ENCODE measurements at places on chromosomes 7 and 10.

DNA sequence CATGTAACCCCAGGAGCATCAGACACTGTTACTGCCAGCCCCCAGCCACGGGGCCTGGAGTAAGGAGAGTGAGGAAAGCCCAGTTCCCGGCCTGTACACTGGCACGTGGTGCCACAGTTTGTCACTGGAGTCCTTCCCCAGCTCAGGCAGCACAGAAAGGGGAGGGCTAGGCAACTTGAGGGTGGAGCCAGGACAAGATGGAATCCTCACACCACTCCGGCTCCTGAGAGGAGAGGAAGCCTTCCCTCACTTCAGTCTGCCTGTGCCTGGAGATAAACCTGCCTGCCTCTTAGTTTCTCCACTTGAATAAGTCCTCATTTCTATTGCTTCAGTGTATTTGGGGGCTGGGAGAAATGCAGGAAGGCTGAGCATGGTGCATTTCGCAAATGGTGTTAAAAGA, 176.0 kb downstream of the KIAA1217 start:
- no peak for DNase-seq

GRCh38 chr10:2541176-2541575, 526.2 kb upstream of the PFKP start:
- no peak for DNase-seq

DNA sequence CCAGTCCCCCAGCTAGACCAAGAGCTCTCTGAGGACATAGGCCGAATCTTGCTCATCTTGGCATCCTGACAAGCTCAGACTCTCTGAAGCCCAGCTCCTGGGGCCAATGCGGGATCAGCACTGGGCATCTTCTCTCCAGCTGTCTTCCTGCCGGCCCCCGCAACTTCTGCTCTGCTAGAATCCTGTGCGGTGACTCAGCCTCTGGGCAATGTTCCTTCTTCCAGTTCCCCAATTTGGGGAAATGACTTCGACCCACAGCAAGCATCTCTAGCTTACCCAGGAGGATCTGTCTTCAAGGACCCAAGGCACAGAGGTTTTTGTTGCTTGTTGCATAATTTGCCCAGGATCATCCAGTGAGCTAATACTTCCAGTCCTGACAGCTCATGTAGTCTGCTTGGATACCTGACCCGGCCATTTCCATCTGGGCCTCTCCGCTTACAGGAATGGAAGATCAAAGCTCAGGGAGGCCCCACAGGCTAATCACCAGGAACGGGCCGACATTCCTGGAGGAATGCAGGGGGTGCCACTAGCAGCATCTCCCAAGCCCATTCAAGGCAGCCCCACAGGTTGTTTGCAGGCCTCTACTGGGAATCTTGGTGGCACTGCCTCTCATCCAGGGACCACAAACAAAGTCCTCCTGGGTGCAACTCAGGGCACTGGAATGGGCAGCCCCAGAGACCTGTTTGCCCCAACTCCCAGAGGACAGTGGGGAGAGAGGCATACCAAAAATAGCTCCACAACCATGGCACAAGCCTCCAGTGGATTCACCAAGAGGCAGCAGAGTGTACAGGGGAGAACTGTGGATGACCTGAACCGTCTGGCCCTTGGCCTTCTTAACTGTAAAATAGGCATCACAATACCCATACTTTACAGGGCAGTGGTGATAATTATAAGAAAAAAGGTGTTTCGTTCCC, 151.9 kb downstream of the NEURL1 start:
- DNase-seq, result peak; percentile 66

DNA sequence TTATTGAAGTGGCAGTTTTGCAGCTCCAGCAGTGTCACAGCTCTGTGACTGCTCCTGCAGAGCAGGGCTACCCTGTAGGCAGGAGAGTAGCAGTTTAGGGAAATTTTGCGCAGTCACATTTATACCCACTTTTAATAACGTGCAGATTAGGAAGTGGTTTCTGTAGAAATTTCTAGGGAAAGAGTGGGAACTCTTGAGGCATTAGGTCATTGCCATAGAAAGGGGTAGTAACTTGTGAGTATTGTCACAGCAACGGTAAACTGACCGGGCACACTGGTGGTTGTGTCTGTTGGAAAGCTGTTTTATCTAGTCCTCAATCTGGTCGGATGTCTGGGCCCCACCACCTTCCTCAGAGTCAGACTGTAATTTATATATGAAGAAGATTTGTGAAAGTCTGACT, 51.9 kb downstream of the CDC14C start:
- DNase-seq, result no peak

- DNase-seq, result no peak
Measured at GRCh38 chr10:18056583-18056982, 83.6 kb upstream of the CACNB2 start.

DNA sequence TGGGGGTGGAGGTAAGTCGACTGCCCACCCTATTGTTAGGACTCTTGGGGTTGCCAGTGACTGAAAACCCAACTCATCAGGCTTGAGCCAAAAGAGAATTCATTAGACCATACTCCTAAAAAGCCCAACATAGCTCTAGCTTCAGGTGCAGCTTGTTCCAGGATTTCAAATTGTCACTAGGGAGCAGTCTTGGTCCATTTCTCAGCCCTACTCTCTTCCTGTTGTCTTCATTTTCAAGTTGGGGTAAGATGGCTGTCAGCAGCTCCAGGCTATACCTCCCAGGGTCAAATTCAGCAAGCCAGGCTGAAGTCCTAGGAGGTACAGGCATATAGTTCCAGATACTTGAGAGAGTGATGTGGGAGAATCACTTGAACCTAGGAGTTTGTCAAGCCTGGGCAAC, 14.9 kb upstream of the COL13A1 start:
- peak; percentile 41 for DNase-seq

DNA sequence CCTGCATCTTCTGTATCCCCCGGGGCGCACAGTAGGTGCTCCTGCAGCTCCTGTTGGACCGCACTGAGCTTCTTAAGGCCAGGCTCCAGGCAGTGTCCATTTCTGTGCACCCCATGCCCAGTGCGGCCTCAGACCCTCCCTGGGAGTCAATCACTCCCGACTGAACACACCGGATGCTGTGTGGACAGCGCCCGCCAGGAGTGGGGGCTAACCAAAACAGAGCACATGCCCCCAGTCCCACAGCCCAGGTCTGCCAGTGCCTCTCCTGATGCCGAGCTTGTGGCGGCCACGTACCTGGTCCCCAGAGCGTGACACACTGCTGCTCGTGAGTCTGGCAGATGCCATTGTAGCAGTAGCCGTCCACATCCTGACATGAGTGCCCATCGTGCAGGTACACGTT, 168.1 kb downstream of the FANK1 start:
- no peak for DNase-seq

DNA sequence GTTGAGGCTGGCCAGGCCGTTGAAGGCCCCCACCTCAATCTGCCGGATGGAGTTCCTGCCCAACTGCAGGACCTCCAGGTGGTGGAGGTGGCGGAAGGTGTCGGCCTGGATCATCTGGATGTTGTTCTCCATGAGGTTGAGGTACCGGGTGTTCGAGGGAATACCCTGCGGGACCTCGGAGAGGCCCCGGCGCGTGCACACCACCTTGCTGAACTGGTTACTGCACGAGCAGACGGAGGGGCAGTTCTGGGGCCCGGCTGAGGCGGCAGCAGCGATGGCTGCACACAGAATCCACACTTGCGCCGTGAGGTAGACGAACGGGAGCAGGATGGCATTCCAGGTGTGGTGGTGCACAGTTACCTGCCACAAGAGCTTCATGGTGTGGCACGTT, 979 bp downstream of the LRRC4 start:
- no peak for DNase-seq

DNA sequence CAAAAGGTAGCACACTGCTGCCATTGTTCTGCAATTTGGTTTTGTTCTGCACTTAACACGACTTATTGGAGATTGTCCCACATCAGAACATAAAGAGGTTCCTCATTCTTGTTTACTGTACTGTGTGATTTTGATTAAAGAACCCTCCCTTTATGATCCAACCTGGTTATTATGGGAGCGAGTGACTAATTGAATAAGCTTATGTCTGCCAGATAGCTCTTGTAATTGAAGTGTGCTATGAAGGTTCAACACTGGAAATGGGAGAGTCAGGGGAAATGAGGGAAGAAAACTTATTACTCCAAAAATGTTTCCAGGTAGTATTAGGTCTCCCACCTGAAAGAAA, 33.9 kb downstream of the CASP7 start:
- DNase-seq, result no peak

- no peak for DNase-seq
Measured at GRCh38 chr10:6518791-6519429, 61.2 kb downstream of the PRKCQ start.
